Fibroblast of lung (primary cell): ENCODE measurements at places on chromosomes 16 and 17. TPM values are rescaled to one million over a fixed set of nuclear protein-coding genes. Genes with fewer than 3 reads are reported as not detected.
A peak's percentile ranks its signal among the peaks of the same experiment; 100 is the strongest.

DNA sequence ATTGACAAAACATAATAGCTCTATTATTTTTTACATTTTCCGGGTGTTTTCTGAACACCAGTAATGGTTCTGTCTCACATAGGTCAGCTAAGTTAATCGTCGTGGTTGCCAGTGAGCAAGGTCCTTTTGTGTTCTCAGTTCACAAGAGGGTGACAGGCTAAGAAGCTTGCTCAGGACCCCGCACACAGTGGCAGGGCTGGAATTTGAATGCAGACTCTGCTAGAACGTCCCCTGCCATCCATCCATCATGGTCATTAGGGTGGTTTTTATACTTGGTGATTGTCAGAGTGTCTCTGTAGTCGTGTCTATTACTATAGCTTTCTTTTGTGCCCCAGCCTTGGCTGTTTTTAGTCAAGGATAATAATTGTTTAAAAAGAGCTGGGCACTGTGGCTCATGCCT is 176.2 kb downstream of the SNX29 start:
- DNase-seq, result no peak

- no peak for DNase-seq
Measured at GRCh38 chr17:50938821-50939541, 72.8 kb upstream of the TOB1 start.

DNA sequence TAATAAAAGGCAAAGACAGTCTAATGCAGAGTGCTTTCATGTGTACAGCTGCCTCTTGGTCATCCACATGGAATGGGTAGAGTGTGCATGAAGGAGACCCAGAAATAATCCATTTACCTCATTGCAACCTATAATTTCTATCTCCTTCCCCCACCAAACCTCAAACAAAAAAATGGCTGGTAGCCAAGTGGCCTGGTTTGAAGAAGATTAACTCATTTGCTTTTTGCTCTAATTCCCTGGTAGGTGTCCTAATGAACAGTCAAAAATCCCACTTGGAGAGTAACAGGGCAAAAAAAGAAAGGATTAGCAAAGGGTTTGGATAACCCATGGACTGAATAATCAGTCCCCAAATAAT is 13.0 kb upstream of the LYRM9 start:
- no peak for DNase-seq

GRCh38 chr16:86448306-86448890 is 61.9 kb upstream of the FOXF1 start:
- peak; percentile 29 for DNase-seq

GRCh38 chr16:30941600-30942425 is 7.1 kb upstream of the ORAI3 start:
- peak; percentile 56 for DNase-seq

DNA sequence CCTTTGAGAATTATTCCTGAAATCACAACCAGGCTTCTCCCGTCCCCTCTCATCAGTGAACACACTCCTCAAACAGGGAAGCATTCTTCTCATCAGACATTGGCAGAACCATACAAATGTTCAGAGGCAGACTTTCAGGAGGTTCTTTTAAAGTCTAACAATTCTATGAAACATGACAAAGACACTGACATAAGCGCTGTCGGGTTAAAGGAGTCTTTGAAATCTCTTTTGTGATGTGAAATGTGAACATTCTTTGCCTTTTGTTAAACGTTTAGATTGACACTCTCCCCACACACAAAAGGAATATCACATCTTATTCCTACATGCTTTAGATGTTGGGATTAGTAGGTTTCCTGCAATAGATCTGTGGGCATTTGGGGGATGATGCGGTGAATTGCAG is 63.9 kb downstream of the NETO2 start:
- DNase-seq, result no peak

DNA sequence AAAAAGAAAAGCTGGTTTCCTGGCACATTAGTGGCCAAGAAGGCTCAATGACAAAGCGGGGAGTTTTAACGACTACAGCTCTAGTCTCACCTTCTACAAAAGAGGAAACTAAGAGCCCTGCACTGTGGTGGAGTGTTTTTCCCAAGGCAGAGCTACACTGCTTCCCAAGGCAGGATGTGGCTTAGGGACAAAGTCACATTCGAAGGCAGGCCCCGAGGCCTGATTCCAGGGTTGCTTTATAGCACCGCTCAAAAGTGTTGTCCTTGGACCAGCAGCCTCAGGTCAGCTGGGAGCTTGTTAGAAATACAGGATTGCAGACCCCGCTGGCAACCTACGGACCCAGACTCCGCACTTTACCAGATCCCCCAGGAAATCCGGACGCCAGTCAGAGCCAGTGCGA is 23.8 kb downstream of the TMEM92 start:
- no peak for DNase-seq

DNA sequence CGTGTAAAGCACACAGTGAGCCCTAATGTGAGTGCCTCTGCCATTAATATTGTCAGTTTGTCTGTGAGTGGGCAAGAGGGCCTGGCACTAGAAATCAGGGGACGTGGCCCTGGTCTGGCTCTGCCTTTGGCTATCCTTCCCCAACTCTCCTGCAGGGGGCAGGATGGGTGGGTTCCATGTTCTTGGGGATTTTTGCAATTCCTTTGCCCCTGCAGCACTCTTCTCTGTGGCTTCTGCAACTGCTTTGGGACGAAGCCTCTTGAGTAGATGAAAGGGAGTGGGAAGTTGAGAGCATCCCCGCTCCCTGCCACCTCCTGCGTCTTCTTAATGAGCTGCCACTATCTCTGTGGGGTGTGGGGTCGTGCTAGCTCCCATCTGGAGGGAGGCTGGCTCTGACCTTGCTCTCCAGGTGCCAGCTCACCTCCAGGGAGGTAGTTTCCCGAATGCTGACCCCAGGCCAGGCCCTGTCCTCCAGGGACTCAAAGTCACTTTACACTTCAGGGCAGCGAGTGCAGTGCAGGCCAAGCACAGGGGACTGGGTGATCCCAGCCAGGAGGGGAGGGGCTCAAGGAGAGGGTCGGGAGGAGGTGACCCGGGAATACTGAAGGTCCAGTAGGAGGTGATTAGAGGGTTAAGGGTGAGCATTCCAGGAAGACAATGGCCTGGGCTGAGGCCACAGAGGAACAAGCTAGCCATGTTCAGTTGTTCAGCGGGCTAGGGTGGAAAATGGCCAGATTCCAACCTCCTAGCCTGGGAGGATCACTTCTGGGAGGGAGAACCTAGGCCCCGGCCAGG is 121.0 kb upstream of the NLRP1 start:
- no peak for DNase-seq

DNA sequence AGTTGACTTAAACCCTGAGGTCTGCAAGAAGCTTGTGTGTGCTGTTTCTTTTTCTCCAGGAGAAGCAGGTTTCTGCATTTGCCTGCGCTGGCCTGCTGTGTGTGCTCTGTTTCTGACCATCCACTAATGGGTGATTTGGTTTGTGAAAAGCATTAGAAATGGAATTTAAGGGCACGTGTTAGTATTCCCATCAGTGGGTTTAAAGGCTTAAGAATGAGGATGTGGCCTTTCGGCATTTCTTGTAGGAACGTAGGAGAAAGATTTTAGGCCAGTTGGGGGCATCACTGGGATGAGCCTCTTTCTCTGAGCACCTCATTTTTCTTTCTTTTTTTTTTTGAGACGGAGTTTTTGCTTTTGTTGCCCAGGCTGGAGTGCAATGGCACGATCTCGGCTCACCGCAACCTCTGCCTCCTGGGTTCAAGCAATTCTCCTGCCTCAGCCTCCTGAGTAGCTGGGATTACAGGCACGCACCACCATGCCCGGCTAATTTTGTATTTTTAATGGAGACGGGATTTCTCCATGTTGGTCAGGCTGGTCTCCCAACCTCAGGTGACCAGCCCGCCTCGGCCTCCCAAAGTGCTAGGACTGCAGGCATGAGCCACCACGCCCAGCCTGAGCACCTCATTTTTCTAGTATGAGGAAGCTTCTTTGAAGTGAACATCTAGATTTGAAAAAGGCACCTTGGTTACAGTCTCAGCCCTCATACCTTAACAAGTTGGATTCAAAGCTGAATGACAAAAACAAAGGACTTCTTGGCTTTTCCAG is 110.3 kb downstream of the BANP start:
- peak; percentile 17 for DNase-seq

DNA sequence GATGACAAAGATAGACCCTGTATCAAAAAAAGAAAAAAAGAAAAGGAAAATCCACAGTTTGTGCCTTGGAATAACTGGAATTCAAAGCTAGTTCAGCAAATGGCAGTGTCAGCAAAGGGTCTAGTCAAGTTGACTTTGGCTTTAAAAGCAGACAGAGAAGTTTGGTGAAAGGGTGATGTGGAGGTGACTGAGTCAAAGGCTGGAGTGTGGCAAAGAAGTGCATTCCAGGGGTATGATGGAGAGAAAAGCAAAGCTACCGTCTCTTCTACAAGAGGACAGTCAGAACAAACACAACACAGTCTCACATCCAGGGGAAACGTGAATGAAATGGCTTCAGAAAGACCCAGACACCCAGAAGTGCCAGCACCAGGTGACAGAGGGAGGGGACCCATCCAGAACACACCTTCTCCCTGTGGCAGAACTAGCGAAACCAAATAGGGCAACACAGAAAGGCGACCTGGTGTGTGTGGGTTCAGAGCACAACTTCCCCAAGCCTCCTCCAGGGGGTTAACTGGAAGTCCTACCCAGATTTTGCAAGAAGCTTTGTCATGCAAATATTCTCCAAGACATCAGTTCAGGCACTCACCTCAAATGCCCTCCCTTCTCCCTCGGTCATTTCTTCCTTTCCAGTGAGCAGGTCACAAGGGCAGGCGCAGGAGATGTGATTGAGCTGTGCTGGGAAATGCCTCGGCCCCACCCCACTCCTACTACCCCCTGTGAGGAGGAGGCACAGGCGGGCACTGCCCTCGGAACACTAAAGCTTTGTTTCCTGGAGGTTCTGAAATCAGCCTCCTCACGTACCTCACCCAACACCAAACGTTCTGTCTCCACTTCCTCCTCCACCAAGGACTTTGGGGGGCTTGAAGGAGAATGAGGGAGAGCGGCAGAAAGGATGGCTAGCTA is 481.9 kb downstream of the SOX9 start:
- DNase-seq, result peak; percentile 95

DNA sequence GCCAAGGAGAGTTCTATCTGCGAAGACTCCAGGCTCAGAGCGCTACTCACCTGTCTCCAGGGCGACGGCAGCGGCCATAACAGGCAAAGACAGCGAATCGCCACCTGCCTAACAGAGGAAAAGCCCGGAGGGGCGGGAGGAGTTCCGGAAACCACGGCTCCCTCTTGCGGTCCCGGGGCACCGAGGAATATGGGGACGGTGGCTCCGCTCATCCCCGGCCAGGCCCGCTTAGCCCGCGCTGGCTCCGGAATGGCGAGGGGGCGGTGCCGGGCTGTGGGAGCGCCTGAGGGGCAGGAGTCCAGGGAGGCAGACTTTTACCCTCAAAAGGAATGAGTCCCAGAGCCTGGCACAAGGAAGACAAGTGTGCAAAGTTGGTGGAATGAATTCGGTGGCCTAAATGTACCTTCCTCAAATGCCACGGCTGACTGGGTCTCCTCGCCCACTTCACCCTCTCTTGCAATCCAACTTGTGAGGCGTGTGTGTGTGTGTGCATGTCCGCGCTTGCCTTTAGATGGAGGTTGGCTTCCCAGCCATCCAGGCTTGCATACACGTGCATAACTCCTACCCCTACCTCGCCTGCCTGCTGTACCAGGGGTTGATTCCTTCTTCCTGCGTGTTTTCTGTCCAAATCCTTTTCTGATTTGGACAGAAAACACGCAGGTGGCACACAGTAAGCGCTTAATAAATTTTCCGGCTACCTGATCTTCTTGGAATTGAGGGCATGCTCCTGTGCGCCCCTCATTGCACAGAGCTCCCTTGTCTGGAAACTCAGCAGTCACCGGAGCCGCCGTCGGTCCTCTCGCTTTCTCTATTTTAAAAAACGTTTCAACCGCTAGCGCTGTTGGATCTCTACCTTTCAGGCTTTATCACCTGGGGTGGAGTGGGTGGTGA is 3.5 kb downstream of the C17orf100 start:
- no peak for DNase-seq

DNA sequence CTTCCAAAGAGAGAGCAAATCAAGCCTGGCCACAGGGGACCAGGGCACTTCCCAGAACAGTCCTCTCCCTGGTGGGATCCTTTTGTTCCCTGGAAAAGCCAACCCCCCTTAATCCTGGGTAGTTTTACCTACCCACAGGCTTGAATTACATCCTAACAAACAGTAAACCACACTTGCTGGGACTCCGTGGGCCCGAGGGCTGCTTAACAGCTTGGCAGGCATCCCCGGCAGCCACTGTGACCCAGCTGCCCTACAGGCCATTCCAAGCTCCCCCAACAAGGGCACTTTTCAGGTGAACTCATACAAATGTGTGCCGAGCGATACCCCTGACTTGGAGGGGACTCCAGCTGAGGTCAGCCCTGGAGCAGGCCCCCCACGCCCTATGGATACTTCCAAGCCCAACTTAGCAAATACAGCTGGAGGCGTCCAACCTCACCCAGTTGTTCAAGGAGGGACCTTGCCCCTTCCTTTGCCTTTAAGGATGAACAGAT is 26.4 kb downstream of the ADCY9 start:
- DNase-seq, result no peak

DNA sequence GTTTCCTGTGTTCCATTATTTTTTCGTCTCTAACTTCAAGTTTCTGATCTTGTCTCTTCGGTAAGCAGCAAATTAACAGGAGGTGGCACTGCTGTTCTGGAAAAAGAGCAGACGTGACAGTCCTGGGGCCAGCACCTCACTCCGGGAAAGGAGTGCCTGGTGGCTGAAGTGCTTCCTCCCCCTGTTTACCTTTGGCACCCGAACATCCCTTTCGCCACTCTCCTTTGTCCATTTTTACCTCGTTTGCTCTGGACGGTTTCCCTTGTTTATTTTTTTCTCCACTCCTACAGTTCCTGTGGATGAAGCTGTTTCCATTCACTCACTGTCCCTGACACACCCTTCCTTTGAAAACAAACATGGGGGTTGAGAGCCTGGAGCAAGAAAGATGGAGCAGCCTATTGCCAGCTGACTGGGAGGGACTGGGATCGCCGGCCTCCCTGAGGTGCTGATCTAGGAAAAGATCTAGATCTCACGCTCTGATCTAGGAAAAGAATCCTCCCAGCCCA is 12.6 kb downstream of the SAP30BP start:
- no peak for DNase-seq

- DNase-seq, result no peak
Measured at GRCh38 chr17:82195675-82196672, 16.7 kb downstream of the CCDC57 start.

GRCh38 chr16:81035975-81036750 is 521 bp downstream of the ATMIN start:
- DNase-seq, result peak; percentile 15

DNA sequence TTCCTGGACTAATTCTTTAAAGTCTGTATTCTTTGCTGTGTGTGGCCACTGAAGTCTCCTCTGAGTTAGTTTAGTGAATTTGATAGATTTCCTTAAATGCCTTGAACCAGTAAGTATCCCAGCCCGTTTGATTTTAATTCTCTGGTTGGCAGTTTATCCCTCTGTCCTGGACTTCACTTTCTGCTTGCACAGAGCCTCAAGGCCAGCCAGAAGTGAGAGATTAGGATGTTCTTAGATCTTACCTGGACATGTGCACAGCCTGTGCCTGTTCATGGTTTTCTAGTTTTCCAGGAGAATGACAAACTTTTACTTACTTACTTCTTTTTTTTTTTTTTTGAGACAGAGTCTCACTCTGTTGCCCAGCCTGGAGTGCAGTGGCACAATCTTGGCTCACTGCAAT is 10.8 kb upstream of the SLC38A7 start:
- DNase-seq, result no peak

Gene ZFPM1
- total RNA-seq, result 1.7 and 2.1 TPM in 2 replicates

Gene CRHR1
- not detected in 2 replicates for total RNA-seq

Gene HBM
- not detected in 2 replicates for total RNA-seq

Gene GPR139
- total RNA-seq, result not detected in 2 replicates

Gene SBK1
- under 0.01 TPM in 2 replicates for total RNA-seq

Gene KCNJ12
- total RNA-seq, result 0.66 and 1.5 TPM in 2 replicates
